ENCODE measurements at places on chromosomes 16 and 17.

GRCh38 chr17:30278032-30278431 is 13.7 kb downstream of the BLMH start:
- no peak for DNase-seq

- DNase-seq: no peak
These were observed 17.1 kb upstream of the HEATR6 start for GRCh38 chr17:60095830-60096229.

GRCh38 chr16:80844395-80844794 is 40.0 kb upstream of the CDYL2 start:
- DNase-seq: no peak

- DNase-seq: peak; percentile 68
These were observed 3.3 kb downstream of the SYNRG start for GRCh38 chr17:37605813-37606505.

- no peak for DNase-seq
These were observed 4.6 kb upstream of the KCNJ16 start for GRCh38 chr17:70070305-70071027.

DNA sequence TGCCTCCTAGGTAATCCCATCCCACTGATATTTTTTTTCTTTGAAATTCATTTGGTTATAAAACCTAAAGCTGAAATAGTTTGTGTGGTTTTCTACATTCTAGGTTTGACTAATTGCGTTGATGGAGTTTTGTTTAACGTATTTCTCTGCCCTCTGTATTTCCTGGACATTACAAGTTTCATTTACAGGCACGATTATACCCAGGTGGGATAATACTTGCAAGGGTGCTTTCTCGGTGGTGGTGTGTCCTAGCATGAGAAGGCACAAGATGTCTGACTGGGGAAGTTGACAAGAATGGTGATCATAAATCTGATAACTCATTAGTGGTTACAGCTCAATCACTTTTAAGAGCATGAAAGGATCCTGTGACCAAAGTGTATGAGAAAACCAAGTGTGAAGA is 45.0 kb downstream of the DYNLRB2 start:
- no peak for DNase-seq

- no peak for DNase-seq
These were observed 201.7 kb downstream of the MAP2K4 start for GRCh38 chr17:12222392-12222791.

DNA sequence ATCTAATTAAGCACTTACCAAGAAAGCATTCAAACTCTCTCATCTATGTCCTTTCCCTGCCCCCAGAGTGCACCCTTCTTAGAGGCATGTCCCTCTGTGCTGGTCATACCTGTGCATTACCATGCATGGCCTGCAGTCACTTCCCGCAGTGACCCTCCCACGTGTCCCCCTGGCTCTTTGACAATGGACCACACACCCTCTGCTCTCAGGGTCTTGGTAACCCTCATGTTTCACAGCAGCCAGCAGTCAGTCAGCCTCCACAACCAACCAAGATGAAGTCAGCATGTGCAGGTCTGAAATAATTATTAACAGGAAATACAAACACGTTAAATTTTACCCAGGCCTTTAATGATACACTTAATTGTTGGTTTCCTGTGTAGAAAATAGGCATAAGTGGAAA is 10.1 kb downstream of the KRT33A start:
- no peak for DNase-seq

DNA sequence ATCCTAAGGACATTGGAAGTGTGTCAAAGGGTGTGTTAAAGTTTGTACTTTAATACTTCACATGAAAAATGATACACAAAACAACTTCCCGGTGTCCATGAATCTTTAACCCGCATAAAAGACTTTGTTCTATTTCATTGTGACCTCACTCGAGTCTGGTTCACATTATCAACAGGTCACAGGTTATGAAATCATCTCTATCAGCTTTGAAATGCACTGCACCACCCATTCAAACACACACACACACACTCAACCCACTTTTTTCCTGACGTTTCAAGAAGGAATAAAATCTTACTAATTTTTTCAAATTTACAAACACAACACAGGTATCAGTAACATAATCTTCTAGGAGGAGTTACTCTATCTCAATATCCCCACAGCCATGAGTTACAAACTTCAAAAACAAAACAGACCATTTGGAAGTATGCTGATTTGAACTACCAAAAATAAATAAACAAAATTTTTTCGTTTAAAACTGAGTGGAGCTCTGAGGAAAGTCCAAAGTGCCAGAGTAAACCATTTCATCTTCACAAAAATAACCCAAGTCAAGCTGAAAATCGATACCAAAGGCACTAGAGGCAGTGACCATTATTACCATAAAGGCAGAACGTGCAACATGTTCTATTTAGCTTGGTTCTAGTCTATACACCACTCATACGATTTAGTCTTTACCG is 2.7 kb downstream of the ACOX1 start:
- no peak for DNase-seq

DNA sequence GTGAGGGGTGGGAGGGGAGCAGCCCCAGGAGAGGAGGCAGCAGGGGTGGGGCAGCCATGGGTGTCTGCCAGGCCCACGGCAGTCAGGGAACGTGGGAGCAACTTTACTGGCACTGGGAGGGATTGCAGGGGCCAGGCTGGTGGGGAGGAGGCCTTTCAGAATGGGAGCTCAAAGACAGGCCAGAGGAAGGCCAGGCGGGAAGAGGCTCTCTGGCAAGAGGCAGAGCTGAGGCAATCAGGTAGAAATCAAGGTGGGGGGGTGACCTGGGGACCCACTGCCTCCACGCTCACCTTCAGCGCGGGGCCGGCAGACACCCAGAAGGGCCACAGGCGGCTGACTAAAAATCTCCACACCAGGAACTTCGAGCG is 11.9 kb upstream of the GSE1 start:
- no peak for DNase-seq

DNA sequence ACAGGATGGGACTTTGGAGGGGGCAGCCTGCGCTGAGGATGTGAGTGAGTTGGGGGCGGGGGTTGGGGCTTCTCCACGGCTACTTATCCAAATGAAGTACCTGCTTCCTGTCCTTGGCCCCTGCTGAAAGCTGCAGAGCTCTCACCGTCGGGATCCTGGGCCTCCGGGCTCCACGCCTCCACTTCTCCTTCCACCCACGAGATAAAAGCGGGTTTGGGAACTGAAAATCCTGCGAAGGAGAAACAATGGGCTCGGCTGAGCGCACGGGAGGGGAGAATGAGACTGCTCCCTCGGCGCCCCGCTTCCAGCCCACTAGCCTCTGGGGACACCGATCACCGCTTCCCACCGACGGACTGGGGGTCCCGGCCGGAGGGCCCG is 486 bp downstream of the ZNF785 start:
- DNase-seq: no peak

GRCh38 chr17:44218344-44219107 is 949 bp downstream of the UBTF start:
- peak; percentile 90 for DNase-seq

DNA sequence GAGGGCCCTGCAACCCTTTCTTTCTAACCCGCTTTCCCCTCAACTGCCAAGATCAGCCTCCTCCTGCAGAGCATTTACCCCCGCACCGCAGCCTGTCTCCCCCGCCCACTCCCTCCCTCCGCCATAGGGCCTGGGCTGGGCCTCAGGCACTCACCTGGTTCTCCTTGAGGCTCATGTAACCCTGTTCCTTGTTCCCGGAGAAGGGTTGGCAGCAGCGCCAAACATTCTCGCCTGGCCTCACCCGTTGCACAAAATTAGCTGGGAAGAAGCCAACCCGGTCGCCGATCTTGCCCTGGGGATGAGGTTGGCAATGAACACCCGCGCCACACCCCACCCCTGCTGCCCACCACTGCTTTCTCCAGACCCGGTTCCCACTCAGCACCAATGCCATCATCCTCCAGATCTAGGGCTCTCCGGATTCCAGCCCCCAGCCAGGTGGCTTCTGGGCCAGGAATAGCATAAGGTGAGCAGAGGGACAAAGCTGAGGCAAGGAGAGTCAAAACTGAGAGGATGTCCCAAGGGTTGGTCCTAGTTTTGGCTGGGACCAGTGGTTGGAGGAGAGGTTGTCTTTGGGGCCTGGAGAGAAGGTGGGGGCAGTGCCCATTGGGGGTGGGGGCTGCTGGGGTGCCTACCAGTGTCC is 12.8 kb downstream of the STAC2 start:
- no peak for DNase-seq

GRCh38 chr16:11379420-11379819 is 34.2 kb downstream of the RMI2 start:
- DNase-seq: peak; percentile 15

- no peak for DNase-seq
These were observed 632 bp downstream of the SLC9A5 start for GRCh38 chr16:67249178-67250044.

DNA sequence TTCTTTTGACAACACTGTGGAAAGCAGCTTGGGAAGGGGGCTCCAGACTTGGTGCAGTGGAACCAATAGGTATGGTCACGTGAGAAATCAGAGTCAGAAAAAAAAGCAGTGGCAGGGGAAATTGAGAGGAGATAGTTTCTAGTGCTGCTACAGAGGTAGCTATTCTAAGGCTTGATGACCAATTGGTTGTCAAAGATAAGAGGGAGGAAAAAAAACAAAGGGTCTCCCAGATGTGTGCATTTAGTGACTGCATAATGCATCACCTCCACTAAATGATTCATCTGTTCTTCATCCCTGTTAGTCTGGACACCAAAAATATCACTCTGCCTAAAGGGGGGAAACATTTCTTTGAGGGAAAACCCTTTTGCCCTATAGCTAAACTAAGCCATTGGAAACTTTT is 56.5 kb downstream of the PIGL start:
- no peak for DNase-seq

GRCh38 chr16:54226296-54227010 is 60.1 kb downstream of the IRX3 start:
- no peak for DNase-seq

DNA sequence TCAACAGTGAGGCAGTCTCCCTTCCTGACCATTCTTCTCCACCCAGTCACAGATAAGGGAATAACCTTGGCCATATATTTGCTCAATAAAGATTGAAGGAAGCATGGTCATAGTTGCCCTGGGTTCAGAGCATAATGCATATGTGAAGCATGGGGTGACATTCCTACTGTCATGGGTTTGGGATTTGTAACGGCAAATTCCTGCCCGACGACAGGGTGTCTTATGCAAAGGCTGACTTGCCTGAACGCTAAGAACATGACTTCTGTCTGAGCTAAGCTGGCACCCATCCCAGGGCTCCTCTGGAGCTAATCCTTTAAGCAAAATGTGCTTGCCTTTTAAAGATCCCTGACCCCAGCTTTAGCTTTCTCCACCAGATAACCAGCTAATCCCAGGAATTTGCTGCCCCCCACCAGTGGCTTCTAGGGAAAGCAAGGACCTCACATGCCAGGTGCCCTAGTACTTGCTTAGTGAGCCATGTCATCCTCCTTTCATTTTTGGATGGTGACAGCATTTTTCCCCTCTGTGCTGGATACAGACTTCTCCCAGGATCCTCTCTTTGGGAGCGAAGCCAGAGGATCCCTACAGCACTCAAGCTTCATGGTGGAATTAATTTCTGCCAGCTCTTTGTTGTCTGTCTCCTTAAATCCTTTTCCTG is 11.7 kb downstream of the SLC7A6OS start:
- no peak for DNase-seq

DNA sequence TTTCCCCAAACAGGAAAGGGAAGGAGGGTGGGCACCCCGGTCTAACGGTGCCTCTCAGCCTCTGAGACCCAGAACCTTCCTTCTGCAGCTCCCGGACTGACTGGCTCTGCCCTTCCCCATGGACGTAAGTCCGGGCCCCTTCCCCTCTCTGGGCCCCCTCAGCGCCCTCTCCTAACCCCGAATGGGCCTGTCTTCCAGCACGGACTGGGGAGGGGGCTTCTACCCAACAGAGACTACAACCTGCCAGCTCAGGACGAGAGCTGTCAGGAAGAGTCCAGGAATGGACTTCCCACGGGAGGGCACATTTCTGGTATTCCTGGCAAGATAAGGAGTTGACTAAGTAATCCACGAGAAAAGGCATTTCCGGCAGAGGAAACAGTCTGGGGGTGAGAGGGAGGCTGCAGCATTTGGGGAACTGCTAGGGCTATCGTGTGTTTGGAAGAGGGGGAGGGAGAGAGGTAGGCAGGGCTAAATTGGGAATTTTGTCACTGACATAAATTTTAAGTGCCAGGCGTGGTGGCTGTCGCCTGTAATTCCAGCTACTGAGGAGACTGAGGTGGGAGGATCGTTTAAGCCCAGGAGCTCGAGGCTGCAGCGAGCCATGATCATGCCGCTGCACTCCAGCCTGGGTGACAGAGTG is 12.1 kb upstream of the ALDOA start:
- no peak for DNase-seq

DNA sequence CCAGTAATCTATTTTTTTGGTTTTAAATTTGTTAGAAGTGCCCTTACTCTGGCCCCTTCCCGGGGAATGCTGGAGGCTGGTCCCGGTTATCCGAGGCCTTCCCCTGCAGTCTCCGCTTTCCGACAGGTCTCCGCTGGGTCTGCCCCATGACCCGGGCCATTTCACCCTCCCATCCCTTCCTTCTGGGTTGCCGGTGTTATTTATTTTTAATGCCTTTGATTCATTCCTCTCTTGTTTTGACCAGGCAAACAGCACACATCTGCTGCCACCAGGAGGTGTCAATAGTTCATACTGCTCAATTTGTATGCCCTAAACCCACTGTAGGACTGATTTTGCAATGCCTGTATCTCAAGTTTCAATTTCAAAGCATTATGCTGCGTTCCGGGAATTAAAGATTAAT is 113.2 kb upstream of the IRX5 start:
- DNase-seq: no peak

- peak; percentile 76 for DNase-seq
These were observed 1.2 kb downstream of the CYBC1 start for GRCh38 chr17:82449131-82449882.

GRCh38 chr17:27993723-27994310 is 48.7 kb upstream of the NLK start:
- no peak for DNase-seq

DNA sequence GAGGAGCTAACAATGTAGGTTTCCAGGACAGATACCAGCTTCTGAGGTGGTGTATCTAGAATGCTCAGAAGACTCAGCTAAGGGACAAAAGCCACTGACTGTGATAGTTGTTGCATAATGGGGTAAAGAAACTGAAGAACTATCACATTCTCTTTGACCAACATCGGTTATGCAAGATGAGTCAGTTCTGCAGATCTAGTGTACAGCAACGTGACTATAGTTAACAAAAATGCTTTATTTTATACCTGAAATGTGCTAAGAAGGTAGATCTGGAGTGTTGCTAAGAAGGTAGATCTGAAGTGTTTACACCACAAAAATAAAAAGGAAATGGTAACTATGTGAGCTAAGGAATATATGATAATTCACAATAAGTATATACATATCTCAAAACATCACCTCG is 2.5 kb downstream of the KRTAP9-6 start:
- no peak for DNase-seq

DNA sequence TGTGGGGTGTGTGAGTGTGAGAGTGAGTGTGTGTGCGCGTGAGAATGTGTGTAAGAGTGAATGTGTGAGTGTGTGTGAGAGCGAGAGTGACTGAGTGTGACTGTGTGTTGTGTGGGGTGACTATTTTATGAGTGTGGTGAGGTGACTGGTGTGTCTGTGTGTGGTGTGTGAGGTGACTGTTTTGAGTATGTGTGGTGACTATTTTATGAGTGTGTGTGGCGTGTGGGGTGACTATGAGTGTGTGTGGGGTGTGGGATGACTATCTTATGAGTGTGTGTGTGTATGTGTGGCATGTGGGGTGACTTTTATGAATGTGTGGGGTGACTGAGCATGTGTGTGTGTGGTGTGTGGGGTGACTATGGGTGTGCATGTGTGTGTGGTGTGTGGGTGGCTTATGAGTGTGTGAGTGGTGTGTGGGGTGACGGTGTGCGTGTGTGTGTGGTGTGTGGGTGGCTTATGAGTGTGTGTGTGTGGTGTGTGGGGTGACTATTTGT is 152.9 kb upstream of the PLCG2 start:
- DNase-seq: no peak
